G401 (cell line): ENCODE measurements at places on chromosomes 7 and 10. TPM values are rescaled to one million over a fixed set of nuclear protein-coding genes. Genes with fewer than 3 reads are reported as not detected.
A peak's percentile ranks its signal among the peaks of the same experiment; 100 is the strongest.

GRCh38 chr10:113993489-113993991 lies 50.1 kb upstream of the ADRB1 start:
- no peak for DNase-seq

Gene ZCWPW1
- 0.54 and 0.62 TPM in 2 replicates for total RNA-seq

Gene UTF1
- not detected in 2 replicates for total RNA-seq

- DNase-seq: no peak
Measured at GRCh38 chr10:77582710-77583115, 54.9 kb downstream of the KCNMA1 start.

- DNase-seq: no peak
Measured at GRCh38 chr7:55484241-55484640, 88.1 kb downstream of the VOPP1 start.

DNA sequence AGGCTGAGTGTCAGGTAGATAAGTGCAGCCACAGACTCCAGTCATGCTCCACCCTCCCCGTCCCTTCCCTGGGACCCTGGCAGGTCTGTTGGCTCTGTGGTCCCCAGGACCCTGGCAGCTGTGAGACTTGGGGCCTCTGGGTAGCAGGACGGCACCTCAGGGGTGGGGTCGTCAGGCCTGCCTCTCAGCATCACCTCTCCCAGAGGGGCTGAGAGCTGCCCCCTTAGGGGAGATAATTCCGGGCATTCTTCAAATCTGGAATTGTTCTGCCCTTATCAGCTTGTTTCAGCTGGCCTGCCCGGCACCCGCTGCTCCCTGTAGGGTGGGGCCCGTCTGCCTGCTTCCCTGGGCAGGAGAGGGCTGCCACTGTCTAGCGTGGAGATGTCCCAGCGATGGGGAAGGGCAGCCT lies 23.3 kb downstream of the PODXL start:
- DNase-seq: no peak

Gene SPDYE2B
- total RNA-seq: not detected in 2 replicates

DNA sequence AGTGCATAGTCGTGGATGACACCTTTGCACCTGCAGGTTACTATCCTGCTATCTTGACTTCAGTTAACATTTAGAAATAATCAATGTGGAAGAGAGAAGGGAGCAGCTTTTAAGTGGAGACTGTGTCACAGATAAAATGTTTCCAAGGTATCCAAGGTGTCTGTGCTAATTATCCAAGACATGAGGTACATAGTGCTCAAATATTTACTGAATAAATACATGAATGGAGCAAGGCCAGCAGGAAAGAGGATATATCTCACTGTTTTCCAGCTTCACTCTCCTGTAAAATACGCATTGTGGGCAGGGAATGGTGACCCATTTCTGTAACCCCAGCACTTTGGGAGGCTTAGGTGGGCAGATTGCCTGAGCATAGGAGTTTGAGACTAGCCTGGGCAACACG lies 552.4 kb downstream of the PHTF2 start:
- no peak for DNase-seq

DNA sequence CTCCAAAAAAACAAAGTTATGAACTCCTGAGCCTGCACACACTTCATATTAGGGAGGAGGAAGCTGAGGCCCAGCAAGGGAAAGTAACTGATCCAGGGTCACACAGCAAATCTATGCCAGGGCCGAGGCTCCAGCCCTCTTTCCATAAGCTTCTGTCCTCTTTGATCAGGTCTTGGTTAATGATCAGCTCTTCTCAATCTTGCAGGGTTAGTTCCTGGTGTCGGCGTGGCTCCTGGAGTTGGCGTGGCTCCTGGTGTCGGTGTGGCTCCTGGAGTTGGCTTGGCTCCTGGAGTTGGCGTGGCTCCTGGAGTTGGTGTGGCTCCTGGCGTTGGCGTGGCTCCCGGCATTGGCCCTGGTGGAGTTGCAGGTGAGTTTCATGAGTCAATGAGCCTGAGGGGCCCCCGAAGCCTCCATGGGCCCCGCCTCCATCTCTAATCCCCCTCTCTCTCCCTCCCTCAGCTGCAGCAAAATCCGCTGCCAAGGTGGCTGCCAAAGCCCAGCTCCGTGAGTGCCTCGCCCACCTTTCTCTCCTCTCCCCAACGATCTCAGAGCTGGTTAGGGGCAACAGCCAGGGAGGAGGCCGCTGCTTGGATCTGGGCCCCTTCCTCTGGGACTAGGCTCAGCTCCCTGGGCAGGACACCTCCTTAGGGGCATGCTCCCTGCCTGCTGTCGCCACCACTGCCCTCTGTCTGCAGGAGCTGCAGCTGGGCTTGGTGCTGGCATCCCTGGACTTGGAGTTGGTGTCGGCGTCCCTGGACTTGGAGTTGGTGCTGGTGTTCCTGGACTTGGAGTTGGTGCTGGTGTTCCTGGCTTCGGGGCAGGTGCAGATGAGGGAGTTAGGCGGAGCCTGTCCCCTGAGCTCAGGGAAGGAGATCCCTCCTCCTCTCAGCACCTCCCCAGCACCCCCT lies 23.7 kb upstream of the LIMK1 start:
- DNase-seq: peak; percentile 80

GRCh38 chr10:52807803-52808202 lies 35.2 kb upstream of the MBL2 start:
- DNase-seq: no peak

- DNase-seq: no peak
Measured at GRCh38 chr10:43057831-43058340, 19.0 kb upstream of the RET start.

- DNase-seq: no peak
Measured at GRCh38 chr10:71193516-71193915, 18.9 kb upstream of the UNC5B start.

- DNase-seq: no peak
Measured at GRCh38 chr10:132837905-132838304, 52.0 kb upstream of the NKX6-2 start.

- no peak for DNase-seq
Measured at GRCh38 chr7:134836447-134836846, 57.0 kb downstream of the CALD1 start.

- DNase-seq: no peak
Measured at GRCh38 chr10:4622384-4622783, 203.6 kb upstream of the AKR1E2 start.

GRCh38 chr7:94904982-94905381 lies 2.4 kb upstream of the PPP1R9A start:
- DNase-seq: no peak

Gene CACNB2
- total RNA-seq: not detected in 2 replicates

DNA sequence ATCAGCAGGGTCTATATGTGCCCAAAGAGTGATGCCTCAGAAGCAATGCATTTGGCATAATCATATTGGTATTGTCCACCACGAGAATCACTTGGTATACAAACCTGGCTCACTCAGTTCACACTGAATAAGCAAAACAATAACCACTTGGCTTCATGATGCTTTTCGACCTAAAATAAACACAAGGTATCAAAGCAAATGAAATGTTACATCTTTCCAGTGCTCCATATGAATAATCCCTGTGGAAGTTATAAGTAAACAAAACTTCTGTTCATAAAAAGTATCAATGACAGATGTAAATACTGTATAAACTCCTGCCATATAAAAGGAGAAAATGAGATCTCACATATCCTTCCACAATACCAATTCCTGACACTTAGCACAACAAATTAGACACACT lies 29.8 kb upstream of the EBLN1 start:
- DNase-seq: no peak

Gene MPP7
- 0.31 TPM in 1 of 2 replicates, not detected in the other for total RNA-seq

Gene FKBP14
- 5.9 and 13.1 TPM in 2 replicates for total RNA-seq
